ENCODE measurements at places on chromosomes 3 and 15.

DNA sequence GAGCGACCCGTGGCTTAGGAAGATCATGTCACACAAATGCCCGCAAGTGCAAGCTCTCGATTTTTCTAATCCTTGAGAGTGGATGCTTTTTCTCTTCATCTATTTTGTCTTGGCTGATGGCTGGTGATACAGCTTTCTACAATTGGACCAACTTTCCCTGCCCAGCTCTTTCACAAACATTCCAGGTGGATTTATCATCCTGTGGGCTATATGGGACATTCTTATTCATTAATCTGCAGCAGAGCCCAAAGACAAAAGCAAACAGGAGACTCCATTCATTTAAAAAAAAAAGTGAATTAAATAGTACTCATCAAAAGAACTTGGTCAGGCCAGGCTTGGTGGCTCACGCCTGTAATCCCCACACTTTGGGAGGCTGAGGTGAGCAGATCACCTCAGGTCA is 14.2 kb upstream of the TSEN2 start:
- DNase-seq = no peak

- no peak for DNase-seq
These were observed 44.3 kb upstream of the CPNE4 start for GRCh38 chr3:132079147-132079546.

DNA sequence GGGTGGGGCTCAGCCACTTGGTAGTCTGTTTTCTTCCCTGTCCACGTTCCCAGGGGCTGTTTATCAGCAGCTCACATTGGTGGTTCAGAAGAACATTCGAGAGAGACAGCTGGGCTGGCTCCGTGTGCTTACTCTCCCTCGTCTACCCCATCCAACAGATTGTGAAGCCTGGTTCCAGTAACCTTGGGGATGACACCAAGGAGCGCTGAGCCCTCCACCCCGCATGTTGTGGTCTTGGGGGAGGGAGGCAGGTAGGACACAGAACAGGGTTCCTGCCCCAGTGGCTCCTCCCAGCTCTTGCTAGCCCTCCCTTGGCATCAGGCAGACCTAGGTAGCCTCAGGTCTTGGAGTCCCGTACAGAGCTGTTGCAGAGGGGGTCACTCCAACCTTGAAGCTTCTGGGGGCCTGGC is 33.1 kb downstream of the KLF13 start:
- DNase-seq = no peak

DNA sequence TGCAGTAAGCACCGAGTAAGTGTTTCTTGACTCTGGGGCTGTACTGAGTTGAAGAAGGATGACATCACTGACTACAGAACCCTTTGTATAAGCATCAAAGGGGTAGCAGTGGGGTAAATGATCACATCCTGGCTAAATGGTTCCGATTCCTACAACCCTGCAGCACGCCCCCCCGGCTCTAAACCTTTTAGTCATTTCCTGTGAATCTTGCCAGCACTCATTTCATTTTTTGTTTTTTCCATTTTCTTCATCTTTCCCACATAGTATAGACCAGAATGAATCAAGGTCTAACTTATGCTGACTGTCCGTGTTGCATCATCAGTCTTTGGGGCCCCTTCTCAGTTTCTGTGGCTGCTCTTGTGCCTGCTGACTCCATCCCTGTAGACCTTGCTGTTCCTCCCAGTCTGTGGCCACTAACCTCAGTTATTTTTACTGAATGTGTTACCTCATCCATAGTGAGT is 383.1 kb upstream of the TPRG1 start:
- no peak for DNase-seq

DNA sequence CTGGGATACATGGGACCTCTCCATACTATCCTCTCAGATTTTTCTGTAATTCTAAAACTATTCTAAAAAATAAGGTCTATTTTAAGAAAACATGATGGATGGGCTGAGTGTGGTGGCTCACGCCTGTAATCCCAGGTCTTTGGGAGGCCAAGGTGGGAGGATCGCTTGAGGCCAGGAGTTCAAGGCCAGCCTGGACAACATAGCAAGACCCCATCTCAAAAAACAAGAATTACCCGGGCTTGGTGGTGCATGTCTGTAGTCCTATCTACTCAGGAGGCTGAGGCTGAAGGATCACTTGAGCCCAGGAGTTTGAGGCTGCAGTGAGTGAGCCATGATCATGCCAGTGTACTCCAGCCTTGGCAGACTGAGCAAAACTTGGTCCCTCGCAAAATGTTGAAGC is 9.4 kb downstream of the ZNF639 start:
- DNase-seq = no peak

GRCh38 chr15:78810362-78811123 is 721 bp downstream of the ADAMTS7 start:
- peak; percentile 83 for DNase-seq

DNA sequence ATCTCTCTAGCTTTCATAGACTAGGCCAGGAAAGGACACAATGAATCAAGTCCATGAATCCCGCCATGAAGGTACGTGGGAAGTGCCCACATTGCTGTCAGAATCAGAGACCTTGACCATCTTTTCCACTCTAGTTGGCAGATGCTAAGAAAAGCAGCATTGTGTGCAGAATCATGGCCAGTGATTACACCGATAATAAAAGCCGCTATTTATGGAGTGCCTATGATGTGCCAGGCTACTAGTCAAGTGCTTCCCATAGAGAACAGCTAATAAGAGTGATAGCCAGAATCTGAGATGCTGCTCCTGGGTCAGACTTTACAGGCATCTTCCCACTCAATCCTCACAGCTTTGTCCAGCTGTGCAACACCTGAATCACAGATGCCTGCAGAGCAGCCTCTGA is 13.2 kb upstream of the RPL32 start:
- no peak for DNase-seq

DNA sequence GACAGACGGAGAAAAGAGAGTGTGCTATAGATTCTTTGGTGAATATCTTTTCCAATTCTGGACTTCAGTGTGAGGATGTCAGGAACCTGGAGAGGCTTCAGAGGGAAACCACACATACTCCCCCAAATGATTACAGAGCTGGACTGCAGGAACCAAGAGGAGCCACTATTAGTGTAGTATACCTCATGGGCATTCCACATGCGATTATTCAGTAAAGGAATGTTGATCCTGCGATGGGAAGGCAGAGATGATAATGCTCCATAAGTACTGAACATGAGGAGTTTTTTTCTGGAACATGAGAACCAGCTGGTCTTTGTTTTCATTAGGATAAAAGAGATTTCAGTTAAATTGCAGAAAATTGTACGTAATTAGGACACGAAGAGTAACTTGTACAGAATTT is 18.7 kb downstream of the STARD9 start:
- DNase-seq = no peak

DNA sequence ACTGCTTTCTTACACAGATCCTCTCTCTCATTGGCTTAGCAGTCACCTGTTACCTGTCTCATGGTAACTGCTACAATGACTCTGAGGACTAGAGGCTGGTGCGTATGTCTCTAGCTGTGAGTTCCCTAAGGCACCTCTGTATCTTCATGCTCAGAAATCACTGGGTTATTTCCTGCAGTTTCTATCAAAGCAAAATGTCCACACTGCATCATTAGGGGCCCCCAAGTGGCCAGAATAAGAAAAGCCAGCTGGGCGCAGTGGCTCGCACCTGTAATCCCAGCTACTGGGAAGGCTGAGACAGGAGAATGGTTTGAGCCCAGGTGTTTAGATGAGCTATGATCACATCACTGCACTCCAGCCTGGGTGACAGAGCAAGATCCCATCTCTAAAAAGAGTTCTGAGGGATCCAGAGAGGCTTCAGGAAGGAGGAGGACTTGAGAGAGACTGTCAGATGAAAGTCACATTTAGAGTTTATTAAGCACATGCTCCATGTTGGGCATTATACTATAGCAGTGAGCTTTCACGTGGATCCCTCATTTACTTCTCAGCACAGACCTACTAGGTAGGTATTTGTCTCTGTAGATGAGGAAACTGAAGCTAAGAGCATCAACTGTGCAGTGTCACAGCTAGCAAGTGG is 2.3 kb upstream of the VPS18 start:
- DNase-seq = no peak

DNA sequence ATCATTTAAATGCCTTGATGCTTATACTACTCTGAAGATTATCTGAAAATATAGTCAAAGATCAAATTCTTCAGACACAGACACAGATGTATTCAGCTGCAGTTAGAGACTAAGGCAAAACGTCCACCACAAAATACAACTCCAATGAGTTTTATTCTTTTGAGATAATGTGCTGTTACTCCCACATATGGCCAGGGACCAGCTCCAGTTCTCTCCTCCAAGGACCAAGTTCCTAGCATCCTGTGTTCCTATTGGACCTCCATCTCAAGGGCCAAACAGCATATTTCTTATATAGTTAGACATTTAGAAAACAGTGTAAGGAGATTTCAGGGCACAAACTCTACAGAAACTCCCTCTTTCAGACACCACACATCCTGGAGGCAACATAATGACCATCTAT is 27.1 kb downstream of the IP6K1 start:
- DNase-seq = no peak

DNA sequence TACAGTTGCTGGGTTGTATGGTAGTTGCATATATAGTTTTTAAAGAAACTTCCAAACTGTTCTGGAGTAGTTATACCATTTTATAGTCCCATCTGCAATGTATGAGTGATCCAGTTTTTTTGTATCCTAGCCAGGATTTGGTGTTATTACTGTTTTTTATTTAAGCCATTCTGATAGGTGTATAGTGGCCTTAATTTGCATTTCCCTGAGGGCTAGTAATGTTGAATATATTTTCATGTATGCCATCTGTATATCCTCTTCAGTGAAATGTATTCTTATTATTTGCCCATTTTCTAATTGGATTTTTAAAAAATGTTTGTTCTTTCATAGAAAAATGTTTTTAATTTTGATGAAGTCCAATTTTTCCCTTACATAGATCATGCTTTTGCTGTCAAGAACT is 29.2 kb downstream of the PXK start:
- DNase-seq = no peak

DNA sequence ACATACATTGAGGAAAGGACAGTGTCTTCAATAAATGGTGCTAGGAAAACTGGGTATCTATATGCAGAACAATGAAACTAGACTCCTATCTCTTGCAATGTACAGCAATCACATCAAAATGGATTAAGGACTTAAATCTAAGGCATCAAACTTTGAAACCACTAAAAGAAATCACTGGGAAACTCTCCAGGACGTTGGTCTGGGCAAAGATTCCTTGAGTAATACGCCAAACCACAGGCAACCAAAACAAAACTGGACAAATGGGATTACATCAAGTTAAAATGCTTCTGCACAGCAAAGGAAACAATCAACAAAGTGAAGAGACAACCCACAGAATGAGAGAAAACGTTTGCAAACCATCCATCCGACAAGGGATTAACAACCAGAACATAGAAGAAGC is 14.5 kb downstream of the LAMP3 start:
- DNase-seq = no peak

DNA sequence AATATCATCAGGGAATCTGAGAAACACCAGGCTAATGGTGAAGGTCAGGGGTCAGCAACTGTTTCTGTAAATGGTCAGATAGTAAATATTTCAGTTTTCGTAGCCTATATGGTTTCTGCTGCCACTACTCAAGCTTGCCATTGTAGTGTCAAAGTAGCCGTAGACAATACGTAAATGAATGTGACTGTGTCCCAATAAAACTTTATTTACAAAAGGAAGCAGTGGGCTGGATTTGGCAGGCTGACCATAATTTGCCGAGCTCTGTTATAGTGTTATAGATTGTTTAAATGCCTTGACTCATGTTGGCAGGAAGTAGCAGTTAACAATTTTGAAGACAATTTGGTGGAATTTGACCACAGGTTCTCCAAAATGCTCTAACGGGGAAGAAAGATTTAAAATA is 548.2 kb downstream of the FOXP1 start:
- DNase-seq = no peak

DNA sequence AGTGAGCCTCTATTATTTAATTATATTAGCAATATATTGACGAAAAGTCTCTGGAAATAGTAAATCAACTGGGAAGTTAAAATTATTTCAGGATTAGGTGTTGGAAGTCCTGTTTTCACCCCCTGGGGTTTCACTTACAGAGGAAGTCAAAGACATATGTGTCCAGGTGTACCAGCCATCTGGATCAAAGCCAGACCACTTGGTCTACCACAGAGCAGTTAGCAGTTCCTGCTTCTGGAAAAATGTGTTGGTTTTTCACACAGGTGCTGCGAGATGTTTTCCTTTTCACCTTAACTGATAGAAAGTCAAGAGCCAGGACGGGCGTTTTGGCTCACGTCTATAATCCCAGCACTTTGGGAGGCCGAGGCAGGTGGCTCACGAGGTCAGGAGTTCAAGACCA is 13.1 kb downstream of the MME start:
- DNase-seq = no peak

- DNase-seq = no peak
These were observed 4.7 kb downstream of the BAHD1 start for GRCh38 chr15:40445421-40445922.

DNA sequence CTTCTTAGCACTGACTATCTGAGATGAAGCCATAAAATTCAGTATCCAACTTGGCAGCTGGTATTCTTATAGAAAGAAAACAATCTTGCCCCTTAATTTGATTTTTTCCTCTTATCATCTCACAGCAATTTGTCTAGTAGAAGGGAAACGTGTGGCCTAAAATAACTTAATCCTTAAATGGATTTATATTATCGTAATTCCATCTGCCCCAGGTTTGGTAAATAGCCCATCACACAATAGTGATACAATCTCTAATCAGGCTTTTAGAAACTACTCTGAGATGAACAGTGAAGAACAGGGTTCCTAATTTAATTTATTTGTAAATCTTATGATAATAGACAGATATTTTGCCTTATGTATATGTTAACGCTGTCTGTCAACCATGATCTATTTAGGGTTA is 24.8 kb downstream of the PEX5L start:
- no peak for DNase-seq
